GM23338 (cell line): ENCODE measurements at places on chromosomes 4 and X. TPM values are rescaled to one million over a fixed set of nuclear protein-coding genes. Genes with fewer than 3 reads are reported as not detected.

Gene MAGEB10
- polyA plus RNA-seq, result not detected in 2 replicates

Gene TMEM35A
- polyA plus RNA-seq, result 4.2 and 4.3 TPM in 2 replicates

Gene NFKB1
- polyA plus RNA-seq, result 0.82 and 1.2 TPM in 2 replicates

Gene SH3RF1
- 6.2 and 7.8 TPM in 2 replicates for polyA plus RNA-seq

Gene EPGN
- polyA plus RNA-seq, result not detected in 2 replicates

Gene MTMR8
- 3.4 and 5.6 TPM in 2 replicates for polyA plus RNA-seq

Gene RBMXL3
- not detected in 2 replicates for polyA plus RNA-seq

Gene APOO
- polyA plus RNA-seq, result 72.4 and 77.6 TPM in 2 replicates

Gene STATH
- polyA plus RNA-seq, result not detected in 2 replicates

Gene ARHGAP36
- polyA plus RNA-seq, result 0.14 TPM in 1 of 2 replicates, not detected in the other

Gene APLN
- polyA plus RNA-seq, result 0.37 and 0.60 TPM in 2 replicates

Gene GPC3
- polyA plus RNA-seq, result 34.3 and 36.8 TPM in 2 replicates

Gene SPARCL1
- 1.7 and 2.4 TPM in 2 replicates for polyA plus RNA-seq

Gene PHKA2
- polyA plus RNA-seq, result 8.0 and 9.2 TPM in 2 replicates

Gene USP17L20
- polyA plus RNA-seq, result not detected in 2 replicates

Gene VCX
- polyA plus RNA-seq, result 0.24 and 0.66 TPM in 2 replicates

Gene KLHL4
- polyA plus RNA-seq, result 1.8 and 2.0 TPM in 2 replicates

Gene SLC10A6
- polyA plus RNA-seq, result not detected in 2 replicates

Gene UNC5C
- polyA plus RNA-seq, result 0.08 and 0.16 TPM in 2 replicates

Gene GDPD2
- polyA plus RNA-seq, result 3.6 and 5.2 TPM in 2 replicates

Gene P2RY4
- polyA plus RNA-seq, result not detected in 2 replicates

Gene TRPC3
- polyA plus RNA-seq, result 0.24 and 0.44 TPM in 2 replicates

Gene CXorf65
- 0.79 and 1.1 TPM in 2 replicates for polyA plus RNA-seq

Gene ZNF157
- 0.68 and 0.70 TPM in 2 replicates for polyA plus RNA-seq

Gene GAGE13
- not detected in 2 replicates for polyA plus RNA-seq

Gene TMEM150C
- polyA plus RNA-seq, result 1.5 and 1.7 TPM in 2 replicates

Gene TEX13D
- not detected in 2 replicates for polyA plus RNA-seq

Gene ANOS1
- 20.8 and 21.8 TPM in 2 replicates for polyA plus RNA-seq

Gene UXT
- polyA plus RNA-seq, result 134 and 141 TPM in 2 replicates

Gene GALNTL6
- polyA plus RNA-seq, result 0.10 and 0.40 TPM in 2 replicates

Gene CYSLTR1
- not detected in 2 replicates for polyA plus RNA-seq

Gene AVPR2
- not detected in 2 replicates for polyA plus RNA-seq

Gene USP26
- not detected in 2 replicates for polyA plus RNA-seq

Gene NPY1R
- 3.1 and 3.8 TPM in 2 replicates for polyA plus RNA-seq

Gene SH2D1A
- 0.09 TPM in 1 of 2 replicates, not detected in the other for polyA plus RNA-seq

Gene FRMD7
- polyA plus RNA-seq, result not detected in 2 replicates

Gene GIMD1
- polyA plus RNA-seq, result not detected in 2 replicates

Gene ANK2
- 7.3 and 7.7 TPM in 2 replicates for polyA plus RNA-seq

Gene ZDHHC15
- polyA plus RNA-seq, result 2.8 and 3.4 TPM in 2 replicates

Gene INTU
- polyA plus RNA-seq, result 9.8 and 10.3 TPM in 2 replicates

Gene ADH6
- polyA plus RNA-seq, result 0.40 and 0.58 TPM in 2 replicates

Gene SPANXA2
- polyA plus RNA-seq, result not detected in 2 replicates

Gene IQSEC2
- 10.7 and 12.3 TPM in 2 replicates for polyA plus RNA-seq

Gene TMEM255A
- polyA plus RNA-seq, result 0.21 and 0.40 TPM in 2 replicates

Gene IQCM
- 0.24 TPM in 1 of 2 replicates, not detected in the other for polyA plus RNA-seq

Gene PAGE2
- polyA plus RNA-seq, result not detected in 2 replicates

Gene PYURF
- 113 and 116 TPM in 2 replicates for polyA plus RNA-seq

Gene JAKMIP1
- 4.6 and 5.5 TPM in 2 replicates for polyA plus RNA-seq

Gene KDR
- 25.9 and 27.9 TPM in 2 replicates for polyA plus RNA-seq

Gene SSX7
- polyA plus RNA-seq, result not detected in 2 replicates

Gene AREG
- polyA plus RNA-seq, result 0.45 TPM in 1 of 2 replicates, not detected in the other

Gene FATE1
- polyA plus RNA-seq, result not detected in 2 replicates

Gene IL15
- 2.7 and 3.7 TPM in 2 replicates for polyA plus RNA-seq

Gene GAB3
- polyA plus RNA-seq, result 0.35 and 0.89 TPM in 2 replicates

Gene C4orf54
- polyA plus RNA-seq, result 0.03 TPM in 1 of 2 replicates, not detected in the other
